ENCODE measurements at places on chromosomes 11 and 22.
A peak's percentile ranks its signal among the peaks of the same experiment; 100 is the strongest.

DNA sequence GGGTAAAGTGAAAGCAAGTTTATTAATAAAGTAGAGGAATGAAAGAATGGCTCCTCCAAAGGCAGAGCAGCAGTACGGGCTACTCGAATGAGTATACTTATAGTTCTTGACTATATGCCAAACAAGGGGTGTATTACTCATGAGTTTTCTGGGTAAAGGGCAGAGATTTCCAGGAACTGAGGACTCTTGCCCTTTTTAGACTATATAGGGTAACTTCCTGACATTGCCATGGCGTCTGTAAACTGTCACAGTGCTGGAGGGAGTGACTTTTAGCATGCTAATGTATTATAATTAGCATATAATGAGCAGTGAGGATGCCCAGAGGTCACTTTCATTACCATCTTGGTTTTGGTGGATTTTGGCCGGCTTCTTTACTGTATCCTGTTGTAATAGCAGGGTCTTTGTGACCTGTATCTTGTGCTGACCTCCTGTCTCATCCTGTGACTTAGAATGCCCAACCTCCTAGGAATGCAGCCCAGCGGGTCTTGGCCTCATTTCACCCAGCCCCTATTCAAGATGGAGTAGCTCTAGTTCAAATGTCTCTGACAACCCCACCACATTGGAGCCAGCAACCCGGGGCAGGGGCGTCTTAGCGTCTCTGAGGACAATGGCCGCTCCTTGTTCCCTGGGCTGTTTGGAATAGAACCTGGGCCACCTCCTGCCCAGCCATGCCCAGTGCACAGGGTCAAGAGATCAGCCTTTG, 34.9 kb upstream of the CD82 start:
- peak; percentile 51 for DNase-seq

GRCh38 chr11:3916962-3917361, 61.5 kb downstream of the STIM1 start:
- no peak for DNase-seq

DNA sequence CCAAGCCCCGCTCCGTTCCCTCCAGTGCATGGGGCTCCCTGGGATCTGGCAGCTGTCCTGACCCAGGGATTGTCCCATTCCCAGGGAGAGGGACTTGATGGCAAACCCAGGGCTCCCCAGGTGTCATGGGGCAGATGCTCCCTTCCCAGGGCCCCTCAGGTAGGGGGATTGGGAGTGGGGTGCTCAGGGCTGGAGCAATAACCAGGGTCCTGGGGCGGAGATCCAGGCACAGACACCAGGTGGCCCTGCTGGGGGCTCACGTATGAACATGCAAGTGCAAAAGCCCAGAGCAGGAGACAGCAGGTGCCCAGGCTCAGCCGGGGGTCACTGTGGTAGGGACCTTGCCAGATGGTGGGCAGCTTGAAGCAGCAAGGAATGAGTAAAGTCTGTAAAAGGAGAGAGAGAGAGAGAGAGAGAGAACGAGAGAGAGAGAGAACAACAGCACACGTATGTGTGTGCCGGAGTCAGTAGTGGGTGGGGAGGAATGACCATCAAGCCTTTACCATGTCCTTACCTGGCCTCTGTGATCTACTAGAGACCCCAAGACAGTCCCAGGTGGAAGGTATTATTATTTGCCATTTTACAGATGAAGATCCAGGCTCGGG, 19.3 kb upstream of the MPPED1 start:
- no peak for DNase-seq

DNA sequence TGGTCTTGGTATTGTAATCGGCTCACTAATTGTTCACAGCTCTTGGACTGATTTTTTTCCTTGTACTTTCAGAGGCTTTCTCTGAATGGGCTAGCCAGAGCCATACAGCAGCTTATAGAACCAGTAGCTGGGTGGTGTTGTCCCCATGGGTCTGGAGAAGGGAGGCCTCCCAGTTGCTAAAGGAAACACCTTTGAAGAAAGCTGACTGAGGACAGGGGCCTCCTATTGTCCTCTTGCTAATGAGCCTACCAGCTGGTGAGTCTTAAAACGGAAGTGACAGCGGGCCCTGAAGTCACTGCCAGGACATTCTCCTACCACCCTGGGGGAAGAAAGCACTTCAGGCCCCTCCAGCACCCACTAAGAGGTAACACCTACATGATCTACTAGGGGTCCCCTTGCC, 9.9 kb downstream of the FADS3 start:
- DNase-seq, result peak; percentile 13

GRCh38 chr22:25757686-25758085, 15.7 kb downstream of the MYO18B start:
- DNase-seq, result no peak

DNA sequence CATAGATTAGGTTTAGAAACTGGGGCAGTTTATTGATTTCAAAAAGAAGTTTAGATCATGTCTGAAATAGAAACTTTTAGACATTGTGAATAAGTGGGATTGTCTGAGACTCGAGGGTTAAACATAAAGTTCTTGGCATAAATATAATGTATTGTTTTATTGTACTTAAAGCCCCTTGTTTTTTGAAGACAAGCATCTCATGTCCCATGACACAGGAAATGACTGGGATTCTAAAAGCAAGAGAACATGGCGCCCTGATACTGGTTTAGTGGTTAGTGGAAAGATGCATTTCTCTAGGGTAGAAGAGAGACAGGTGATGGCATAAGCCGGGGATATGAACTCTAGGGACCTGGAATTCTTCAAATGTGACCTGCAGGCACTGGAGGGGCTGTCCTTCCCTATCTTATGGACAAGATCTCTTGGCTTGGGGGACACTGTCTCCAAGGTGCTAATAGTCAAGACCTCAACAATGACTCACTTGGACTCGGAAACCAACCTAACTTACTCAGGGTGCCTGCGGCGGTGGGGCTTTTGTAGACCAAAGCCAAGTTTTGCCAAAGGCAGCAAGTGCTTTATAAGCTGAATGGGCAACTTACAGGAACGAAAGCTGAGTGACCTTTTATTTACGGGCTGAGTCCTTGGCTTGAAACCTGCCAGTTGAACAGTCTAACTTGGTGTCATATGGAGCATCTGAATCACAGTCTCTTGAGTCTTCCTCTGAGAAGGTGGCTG, 48.2 kb downstream of the UBASH3B start:
- no peak for DNase-seq

- DNase-seq, result no peak
Observed at GRCh38 chr11:113316256-113316655, 1.9 kb downstream of the TTC12 start.

DNA sequence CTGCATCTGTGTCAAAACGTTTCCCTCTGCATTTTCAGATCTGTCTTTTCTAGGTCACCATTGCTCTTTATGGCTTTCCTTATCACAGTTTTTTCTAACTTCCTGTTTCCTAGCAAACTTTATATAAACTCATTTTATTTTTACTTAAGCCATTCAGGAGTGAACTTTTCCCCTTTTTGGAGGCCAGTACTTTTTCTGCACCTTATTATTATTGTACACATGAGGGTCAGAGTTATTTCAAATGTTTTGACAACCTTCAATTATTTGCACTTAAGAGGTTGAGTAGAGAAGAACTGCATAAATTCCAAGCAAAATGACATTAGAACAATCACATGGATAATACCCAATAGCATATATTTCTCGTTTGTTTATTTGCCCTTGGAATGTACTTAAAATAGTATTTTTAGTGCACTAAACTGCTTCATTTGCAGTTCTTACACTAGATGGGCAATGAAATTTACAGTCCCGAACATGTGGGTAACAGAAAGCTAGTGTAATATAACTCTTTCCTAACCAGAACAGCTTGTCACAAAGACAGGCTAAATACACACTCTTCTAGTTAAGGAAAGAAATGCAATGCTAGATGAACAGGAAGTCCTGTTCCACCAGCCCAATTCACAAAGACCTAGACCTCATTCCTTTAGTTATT, 79.5 kb downstream of the UBASH3B start:
- DNase-seq, result no peak

DNA sequence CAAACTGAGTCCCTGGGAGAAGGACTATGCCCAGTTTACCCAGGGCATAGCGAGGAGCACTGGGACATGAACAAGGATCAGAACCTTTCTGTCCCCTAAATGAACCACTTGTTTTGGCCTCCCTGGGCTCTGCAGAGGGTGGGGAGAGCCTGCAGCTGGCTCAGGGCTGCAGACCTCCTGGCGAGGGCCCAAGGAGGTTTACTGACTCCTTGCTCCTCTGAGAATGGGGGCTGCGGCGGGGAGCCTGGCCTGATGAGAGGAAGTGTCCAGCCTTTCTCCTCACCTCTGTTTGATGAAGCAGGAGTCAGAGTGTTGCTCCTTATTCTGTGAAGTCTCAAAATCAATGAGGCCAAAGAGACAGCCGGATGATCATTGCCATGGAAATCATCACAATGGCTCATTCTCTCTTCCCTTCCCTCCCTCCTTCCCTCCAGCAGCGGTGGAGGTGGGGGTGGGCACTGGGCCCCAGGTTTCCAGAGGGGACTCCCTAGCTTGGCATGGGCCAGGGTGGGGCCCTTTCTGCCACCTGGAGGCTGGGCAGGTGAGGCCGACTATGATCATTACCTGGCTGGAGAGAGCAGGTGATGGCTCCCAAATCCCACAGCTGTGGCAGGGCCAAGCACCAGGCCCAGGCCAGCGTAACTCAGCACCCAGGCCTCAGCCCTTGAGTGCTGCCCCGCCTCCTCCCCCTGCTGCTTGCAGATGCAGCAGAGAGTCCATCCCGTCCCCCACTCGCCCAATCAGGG, 169.7 kb downstream of the CEP164 start:
- no peak for DNase-seq

DNA sequence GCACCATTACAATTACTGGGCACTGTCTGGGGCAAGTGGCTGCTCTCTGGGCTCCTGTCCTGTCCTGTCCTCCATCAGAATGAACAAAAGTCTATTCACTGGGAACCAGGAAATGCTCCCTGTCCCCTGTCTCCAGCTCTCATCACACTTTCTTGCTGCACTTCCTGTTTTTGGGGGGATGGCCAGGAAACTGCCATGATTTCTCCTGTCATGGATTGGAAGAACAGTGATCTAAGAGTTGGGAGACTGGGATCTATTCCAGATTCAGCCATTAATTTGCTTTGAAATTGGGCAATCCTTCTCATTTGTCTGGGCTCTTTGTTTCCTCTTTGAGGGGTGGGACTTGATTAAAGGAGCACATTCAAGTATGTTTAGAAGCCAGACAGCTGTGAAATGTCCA, 61.4 kb upstream of the KIRREL3 start:
- no peak for DNase-seq

GRCh38 chr22:40997520-40997919, 46.3 kb downstream of the RBX1 start:
- DNase-seq, result no peak

- DNase-seq, result no peak
Observed at GRCh38 chr11:116072601-116073410, 568.6 kb upstream of the CADM1 start.

- peak; percentile 46 for DNase-seq
Observed at GRCh38 chr11:31499576-31500178, 9.7 kb downstream of the IMMP1L start.

DNA sequence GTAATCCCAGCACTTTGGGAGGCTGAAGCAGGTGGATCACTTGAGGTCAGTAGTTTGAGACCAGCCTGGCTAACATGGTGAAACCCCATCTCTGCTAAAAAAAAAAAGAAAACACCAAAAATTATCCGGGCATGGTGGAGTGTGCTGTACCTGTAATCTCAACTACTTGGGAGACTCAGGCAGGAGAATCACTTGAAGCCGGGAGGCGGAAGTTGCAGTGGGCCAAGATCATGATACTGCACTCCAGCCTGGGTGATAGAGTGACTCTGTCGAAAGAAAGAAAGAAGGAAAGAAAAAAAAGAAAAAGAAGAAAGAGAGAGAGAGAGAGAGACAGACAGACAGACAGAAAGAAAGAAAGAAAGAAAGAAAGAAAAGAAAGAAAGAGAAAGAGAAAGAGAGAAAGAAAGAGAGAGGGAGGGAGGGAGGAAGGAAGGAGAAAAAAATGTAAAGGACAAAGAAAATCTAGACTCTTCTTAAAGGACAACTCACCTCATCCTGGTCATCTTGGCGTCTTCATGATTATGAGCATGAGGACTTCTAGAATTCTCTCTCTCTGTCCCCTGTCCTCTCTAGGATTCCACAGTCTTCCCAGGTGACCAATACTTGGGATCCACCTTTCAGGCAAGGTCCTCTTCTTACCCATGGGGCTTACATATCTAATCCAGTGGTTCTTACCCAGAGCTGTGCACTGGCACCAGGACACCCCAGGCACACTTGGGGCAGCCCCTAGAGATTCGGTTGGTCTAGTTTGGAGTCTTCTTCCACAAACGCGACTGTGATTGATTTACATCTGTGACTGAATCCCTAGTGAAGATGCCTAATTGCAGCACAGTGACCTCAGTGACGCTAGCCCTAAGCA, 120.9 kb downstream of the MED15 start:
- DNase-seq, result no peak

- no peak for DNase-seq
Observed at GRCh38 chr11:47376107-47376524, 2.2 kb downstream of the SPI1 start.

DNA sequence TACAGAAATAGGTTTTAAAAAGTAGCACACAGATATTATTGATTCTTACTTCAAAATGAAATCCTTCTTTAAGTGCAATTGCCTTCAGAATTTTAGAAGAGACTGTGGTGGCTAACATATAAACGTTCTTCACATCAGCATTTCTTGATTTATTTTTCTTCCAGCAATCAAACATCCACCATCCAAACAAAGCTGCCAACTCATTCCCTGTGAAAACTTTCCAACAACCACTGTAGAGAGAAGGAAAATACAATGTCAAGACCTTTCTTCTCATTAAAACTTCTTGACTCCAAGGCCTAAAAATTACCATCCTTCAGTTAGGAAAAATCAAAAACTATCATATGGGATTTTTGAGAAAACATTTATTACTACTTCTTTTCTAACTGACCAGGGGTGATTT, 34.0 kb upstream of the P4HA3 start:
- no peak for DNase-seq

GRCh38 chr11:115161876-115162275, 342.3 kb downstream of the CADM1 start:
- no peak for DNase-seq

DNA sequence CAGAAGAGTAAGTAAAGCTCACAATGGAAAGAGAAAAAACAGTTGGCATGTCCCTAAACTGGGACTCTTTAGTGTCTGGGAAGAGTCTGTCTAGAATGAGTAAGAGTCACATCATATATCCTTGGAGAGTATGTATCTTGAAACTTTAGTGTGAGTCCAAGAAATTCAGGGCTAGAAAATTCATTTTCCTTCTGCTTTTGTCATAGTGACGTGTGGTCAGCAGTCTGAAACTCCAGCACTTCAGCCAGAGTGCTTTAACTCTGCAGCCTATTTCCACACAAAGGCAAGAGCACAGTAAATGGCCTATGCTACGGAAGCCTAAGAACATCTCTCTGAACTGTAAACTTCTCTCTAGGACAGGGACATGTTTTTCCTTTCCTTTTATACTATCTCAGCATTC, 174.1 kb downstream of the FAM181B start:
- DNase-seq, result no peak

- no peak for DNase-seq
Observed at GRCh38 chr11:69605737-69606526, 35.0 kb upstream of the CCND1 start.

- no peak for DNase-seq
Observed at GRCh38 chr11:637593-638521, 788 bp downstream of the DRD4 start.

- no peak for DNase-seq
Observed at GRCh38 chr22:48414651-48415050, 1413.0 kb downstream of the BRD1 start.

GRCh38 chr11:134658481-134659225, 246.6 kb upstream of the B3GAT1 start:
- DNase-seq, result no peak
